Islet precursor cell (in vitro differentiated cells): ENCODE measurements at places on chromosomes 5 and 9.

DNA sequence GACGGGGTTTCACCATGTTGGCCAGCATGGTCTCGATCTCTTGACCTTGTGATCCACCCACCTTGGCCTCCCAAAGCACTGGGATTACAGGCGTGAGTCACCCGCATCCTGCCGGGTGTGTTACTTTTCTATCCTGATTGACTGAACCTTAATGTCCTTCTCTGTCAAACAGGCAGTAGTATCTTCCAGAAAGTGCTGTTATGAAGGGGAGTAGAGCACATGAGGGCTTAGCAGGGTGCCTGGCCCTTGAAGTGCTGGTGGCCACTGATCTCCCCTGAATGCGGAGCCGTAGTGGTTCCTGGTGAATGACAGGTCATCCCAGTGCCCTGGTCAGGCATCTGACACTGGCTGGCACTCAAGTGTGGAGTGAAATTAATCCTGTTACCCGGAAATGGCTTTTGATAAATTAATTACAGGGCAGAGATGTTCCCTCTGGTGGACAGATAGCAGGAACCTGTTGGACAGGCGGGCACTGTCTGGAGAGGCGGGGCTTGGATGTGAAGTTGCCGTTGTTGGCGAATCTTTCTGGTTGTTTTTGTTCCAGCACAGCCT, 28.4 kb downstream of the PRRC2B start:
- no peak for DNase-seq

DNA sequence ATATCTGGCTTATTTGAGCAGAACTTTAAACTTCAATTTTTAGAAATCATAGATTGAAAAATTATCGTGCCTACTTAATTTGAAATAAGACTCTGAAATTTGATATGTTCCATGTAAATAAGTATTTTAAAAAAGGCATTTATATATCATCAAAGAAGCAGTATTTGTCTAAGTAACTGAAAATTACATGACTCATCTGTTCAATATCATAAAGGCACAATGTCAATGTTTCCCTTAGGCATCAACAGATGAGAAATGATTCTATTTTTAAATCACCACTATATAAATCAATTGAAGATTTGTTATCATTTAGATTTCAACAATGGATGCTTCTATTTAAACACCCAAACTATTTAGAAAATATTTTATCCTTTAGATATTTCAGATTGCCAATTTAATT, 142.9 kb upstream of the POU5F2 start:
- no peak for DNase-seq

- no peak for DNase-seq
Measured at GRCh38 chr9:138015021-138015829, 137.6 kb downstream of the CACNA1B start.

DNA sequence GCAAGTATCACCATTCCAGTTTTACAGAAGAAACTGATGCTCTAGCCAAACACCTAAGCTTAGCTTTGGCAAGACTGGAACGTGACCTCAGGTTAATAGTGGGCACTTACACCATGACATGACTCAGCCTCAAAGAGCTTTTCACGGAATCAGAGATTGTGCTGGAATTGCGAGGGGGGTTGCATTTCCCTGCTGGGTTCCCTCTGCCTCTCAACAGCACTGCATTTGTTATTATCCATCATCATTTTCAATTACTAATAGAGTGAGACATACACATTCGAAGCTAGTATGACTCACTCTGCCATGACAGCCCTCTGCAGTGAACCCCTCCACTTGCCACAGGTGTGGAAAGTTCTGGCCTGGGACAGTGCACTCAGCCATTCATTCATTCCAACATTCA, 8.0 kb downstream of the SPOCK1 start:
- no peak for DNase-seq

GRCh38 chr5:9512457-9512856, 33.4 kb downstream of the SEMA5A start:
- DNase-seq = no peak

GRCh38 chr5:10658265-10658664, 94.4 kb downstream of the ANKRD33B start:
- DNase-seq = no peak

DNA sequence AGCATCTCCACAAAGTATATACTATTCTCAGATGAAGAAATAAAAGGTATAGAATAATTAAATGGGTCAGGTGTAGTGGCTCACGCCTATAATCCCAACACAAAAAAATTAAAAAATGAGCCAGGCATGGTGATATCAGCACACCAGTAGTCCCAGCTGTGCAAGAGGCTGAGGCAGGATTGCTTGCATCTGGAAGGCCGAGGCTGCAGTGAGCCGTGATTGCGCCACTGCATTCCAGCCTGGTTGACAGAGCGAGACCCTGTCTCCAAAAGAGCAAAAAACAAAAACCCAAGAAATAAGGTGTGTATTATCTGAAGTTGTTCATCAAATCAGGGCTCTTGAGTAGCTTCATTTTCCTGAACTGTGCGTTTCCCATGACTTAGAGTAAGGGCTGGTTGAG, 83.2 kb upstream of the MYO10 start:
- peak; percentile 75 for DNase-seq

DNA sequence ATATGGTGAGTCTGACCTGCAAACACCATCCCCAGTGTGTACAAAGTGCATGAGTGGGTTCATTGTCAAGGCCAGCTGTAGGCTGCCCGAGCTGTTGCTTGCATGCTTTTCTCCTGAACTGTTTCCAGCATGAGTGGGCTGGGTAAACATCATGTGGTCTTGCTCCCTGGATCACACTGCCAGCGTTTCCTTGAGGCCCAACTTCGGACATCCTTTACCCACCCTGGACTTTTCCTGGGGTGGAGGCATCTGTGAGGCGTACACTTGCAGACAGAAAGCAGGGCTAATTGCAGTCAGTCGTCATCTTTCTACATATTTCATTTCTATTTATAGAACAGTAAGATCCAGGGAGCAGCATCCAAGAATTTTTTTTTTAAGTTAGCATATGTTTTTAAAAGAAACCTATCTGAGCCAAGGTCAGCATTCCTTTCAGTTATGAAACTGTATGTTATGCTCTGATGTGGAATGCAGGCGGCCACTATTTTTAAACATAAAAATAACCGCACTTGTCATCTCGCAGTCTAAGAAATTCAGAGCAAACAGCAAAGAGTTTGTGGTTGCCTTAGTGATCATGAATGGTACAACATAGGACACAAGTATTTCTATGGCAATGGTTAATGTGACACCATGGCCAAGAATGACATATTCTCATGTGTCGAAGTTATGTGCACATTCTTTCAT, 106.5 kb upstream of the DMRT1 start:
- DNase-seq = no peak
